ENCODE measurements at places on chromosomes 16 and 17. TPM values are rescaled to one million over a fixed set of nuclear protein-coding genes. Genes with fewer than 3 reads are reported as not detected.

Gene EVI2B
- total RNA-seq = 130 TPM

DNA sequence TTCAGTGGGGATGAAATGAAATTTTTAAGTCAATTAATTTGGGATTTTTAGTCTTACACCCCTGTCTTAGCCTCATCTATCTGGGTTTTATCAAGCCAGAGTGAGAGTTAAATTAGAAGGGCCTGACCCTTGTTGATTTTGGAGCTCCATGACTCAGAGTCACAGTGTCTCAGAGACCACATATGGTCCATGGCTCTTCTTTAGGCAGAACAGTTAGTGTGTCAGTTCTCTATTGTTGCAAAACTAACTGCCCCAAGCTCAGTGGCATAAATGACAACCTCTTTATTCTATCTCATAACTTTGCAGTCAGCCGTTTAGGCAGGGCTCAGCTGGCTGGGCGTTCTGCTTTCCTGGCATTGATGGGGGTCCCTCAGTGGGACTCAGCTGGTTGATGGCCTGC is 44.7 kb downstream of the IRF8 start:
- no peak for DNase-seq

DNA sequence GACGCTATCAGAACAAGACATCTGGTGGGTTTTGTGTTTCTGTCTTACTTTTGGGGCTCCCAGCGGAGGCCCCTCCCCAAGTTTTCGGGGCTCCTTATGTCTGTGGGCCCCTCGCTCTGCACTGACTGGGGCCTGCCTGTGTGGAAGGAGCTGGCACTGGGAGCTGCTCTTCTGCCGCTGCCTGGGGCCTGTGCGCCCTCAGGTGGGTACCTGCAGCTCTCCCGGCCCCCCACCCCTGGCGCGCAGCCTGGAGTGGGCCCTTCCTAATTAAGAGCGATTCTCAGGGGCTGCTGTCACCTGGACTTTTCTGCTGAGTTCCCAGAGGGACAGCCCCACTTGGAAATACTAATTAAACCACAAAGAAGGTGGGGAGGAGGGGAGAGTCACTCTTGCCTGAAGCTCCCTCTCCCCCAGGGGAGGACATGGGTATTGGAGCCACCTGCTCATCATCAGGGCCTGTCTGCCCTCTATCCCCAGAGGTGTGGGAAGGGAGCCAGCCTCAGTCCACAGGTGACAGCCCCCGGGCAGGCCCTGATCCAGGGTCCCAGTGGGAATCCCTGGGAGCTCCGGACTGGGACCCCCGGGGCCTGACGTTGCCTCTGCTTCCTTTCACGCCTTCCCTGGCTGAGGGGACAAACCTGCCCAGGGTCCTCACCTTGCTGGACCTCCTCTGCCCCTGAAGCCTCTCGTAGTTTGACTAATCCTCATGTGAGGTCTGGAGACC is 36.5 kb downstream of the GSE1 start:
- no peak for DNase-seq

DNA sequence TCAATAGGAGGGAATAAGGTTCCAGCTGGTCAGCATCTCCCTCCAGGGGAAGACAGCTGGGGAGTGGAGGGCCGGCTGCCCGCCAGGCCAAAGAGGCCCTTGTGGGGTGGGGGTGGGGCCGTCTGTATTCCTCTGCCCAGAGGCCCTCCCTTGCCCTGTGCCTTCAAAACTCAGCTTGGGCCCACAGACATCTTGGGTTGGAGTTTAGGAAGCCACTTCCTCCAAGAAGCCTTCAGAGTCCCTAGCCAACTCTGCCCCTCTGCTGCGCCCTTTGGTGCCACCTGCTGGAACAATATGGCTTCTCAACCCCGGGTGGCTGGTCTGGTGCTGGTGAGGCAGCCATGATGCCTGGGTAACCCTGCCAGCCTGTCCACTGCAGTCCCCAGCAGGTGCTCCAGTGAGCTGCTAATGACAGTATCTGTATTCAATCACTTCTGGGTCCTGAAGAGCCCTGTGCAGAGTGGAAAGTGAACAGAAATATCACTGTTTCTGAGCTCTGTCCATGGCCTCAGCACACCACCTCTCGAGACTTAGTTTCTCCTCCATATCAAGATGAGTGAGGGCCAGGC is 16.7 kb downstream of the HSD11B2 start:
- DNase-seq = no peak

Gene WSCD1
- total RNA-seq = 3.6 TPM

DNA sequence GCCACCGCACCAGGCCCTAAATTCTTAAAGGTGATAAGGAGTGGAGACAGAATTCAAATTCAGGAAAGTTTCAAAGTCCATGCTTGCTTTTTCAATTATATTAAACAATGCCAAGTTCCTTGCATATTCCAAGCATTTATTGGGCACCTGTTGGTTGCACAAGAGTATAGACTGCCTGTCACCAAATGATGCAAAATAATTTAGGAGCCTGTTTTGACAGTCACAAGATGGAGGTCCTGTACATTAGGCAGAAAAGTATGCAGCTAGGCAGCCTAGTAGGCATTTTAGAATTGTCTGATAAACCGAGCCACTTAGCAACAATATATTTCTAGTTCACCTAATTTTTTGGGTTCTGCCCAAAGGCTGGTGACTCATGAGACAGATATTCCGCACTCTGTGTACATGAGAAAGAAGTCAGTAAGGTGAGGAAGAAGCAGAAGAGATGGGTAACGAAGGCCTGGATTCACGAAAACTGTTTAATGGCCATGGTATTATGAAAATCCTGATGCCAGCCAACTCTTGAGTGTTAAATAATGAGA is 7.3 kb downstream of the ACACA start:
- no peak for DNase-seq

Gene PRSS33
- not detected for total RNA-seq

Gene CCL7
- total RNA-seq = not detected

Gene CYGB
- 30.2 TPM for total RNA-seq

Gene CACNA1H
- 8.4 TPM for total RNA-seq

Gene CBX2
- 3.9 TPM for total RNA-seq

Gene CCL23
- total RNA-seq = 5.1 TPM

DNA sequence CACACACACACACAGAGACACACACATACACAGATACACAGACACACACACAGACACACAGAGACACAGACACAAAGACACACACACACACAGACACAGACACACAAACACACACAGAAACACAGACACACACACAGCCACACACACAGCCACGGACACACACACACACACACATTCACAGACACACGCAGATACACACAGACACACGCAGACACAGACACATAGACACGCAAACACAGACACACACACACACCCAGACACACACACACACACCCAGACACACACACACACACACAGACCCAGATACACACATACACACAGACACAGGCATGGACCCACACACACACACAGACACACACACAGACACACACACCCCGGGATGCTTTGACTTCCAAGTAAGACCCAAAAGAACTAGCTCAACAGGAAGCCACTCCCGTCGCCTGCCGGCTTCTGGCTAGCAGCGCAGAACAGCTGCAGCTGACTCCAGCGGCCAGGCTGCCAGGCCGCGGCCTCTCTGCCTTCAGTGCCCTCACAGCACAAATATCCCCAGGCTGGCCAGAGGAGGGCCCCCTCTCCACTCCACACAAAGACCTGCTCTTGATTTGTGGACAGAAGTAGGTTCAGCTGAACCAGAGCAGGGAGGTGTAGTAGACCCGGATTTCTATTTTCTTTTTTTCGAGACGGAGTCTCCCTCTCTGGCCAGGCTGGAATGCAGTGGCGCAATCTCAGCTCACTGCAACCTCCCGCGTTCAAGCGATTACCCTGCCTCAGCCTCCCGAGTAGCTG is 6.0 kb upstream of the CHRNE start:
- peak; percentile 92 for DNase-seq

Gene ATP2C2
- 56.2 TPM for total RNA-seq

GRCh38 chr17:40283662-40284061 is 4.0 kb upstream of the CDC6 start:
- no peak for DNase-seq
